ENCODE measurements at places on chromosomes 13 and 19.
A peak's percentile ranks its signal among the peaks of the same experiment; 100 is the strongest.

GRCh38 chr13:67518785-67519184, 288.6 kb upstream of the PCDH9 start:
- no peak for DNase-seq

- DNase-seq: no peak
These were observed 8.1 kb upstream of the FCER2 start for GRCh38 chr19:7709932-7710460.

GRCh38 chr13:60329221-60329923, 67.6 kb upstream of the TDRD3 start:
- peak; percentile 34 for DNase-seq

- DNase-seq: peak; percentile 84
These were observed 114.0 kb downstream of the UQCRFS1 start for GRCh38 chr19:29098863-29099481.

- no peak for DNase-seq
These were observed 9.1 kb downstream of the KDELR1 start for GRCh38 chr19:48382286-48382685.
